ENCODE measurements at places on chromosomes 12 and 14.
A peak's percentile ranks its signal among the peaks of the same experiment; 100 is the strongest.

GRCh38 chr12:110993434-110993833, 73.1 kb upstream of the MYL2 start:
- DNase-seq, result no peak

DNA sequence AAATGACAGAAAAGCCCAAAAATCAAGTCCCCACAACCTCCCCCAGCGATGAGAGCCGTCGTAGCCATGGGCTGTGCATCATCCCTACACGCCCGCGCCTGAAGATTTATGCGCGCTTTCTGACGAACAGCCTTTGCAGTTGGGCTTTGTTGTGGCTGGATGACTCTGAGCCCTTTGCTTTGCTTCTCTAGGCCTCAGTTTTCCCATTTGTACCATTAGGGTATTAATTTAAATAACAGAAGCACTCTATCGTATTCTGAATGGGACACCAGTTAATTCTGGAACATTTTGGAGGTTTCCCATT, 24.2 kb downstream of the SFSWAP start:
- DNase-seq, result no peak

GRCh38 chr14:98136012-98136789, 1135.8 kb downstream of the BCL11B start:
- DNase-seq, result peak; percentile 21

GRCh38 chr12:65355461-65355860, 77.0 kb downstream of the MSRB3 start:
- DNase-seq, result no peak

- DNase-seq, result no peak
Observed at GRCh38 chr14:68249661-68250451, 430.3 kb downstream of the RAD51B start.

DNA sequence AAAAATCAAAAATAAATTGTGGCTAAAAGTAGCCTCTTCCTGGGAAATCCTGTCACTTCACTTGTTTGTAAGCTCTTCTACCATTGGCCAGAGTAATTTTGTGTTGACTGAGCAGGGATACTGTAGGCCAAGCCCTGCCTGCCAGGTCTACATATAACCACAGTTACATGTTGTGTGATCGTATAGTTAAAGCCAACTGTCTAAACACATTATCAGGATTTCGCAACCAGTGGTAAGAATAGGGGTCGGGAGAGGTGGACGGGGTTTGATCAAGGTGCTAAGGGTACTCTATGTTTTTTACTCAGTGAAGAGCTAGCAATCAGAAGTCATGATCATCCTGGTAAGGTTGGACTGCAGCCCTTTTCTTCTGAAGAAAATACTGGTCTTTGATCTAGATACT, 13.4 kb downstream of the ANKRD13A start:
- no peak for DNase-seq

GRCh38 chr14:57212919-57213318, 55.8 kb downstream of the EXOC5 start:
- no peak for DNase-seq

DNA sequence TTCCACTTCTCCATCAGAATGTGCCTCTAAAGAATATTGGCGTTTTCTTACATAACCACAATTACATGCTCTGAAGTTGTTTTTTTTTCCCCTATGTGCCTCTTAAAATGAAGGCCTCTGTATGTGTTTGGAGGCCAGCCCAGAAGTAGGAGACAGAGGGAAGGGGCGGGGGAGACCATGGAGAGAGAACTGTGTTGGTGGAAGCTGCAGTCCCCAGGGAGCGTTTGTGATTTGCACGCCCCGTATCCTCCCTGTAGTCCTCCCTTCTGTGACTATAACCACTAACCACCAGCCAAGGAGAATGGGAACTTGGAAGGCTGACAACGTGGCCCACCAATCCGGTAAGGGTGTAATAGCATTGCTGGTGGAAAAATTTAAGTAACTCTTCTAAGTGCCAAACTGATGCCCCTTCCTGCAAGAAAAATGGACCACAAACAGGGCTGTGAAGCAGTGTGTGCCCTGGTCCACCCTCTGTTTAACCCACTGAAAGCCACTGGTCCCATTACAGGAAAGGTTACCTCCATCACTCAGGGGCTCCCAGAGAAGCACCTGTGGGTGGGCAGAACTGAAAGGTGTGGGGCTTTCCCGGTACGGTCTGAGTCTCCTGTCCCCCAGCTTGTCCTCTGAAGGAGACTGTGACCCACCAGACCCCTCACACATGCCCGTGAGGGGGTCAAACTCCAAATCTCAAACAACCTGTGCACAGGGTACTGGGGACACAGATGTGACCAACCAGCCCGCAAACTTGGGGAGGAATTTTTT, 36.8 kb downstream of the CCDC88C start:
- no peak for DNase-seq

DNA sequence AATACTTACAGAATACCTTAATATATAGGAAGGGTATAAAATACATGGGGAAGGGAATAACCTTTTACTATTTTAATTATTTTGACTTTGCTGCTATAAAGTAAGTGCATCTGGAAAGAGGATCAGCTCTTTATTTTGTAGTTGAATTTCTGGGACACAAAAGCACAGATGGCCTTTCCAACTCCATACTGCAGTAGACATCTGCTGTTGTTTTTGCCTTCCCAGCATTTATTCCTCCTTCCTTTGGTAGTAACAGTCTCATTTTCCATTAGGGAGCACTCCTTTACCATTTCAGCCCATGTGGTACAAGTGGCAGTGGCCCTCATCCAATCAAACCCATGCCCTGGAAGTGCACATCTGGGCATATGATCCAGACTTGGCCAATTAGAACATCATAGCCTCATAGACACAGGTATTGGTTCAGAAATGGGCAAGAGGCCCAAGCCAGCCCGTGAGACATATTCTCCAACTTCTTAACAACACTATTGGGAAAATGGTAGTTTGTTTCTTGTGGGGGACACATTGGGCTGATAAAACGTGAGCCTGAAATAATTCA, 64.8 kb upstream of the YARS2 start:
- no peak for DNase-seq

- no peak for DNase-seq
Observed at GRCh38 chr12:4909410-4909733, 333 bp upstream of the KCNA1 start.

- peak; percentile 54 for DNase-seq
Observed at GRCh38 chr12:121005346-121005815, 10.9 kb downstream of the C12orf43 start.

DNA sequence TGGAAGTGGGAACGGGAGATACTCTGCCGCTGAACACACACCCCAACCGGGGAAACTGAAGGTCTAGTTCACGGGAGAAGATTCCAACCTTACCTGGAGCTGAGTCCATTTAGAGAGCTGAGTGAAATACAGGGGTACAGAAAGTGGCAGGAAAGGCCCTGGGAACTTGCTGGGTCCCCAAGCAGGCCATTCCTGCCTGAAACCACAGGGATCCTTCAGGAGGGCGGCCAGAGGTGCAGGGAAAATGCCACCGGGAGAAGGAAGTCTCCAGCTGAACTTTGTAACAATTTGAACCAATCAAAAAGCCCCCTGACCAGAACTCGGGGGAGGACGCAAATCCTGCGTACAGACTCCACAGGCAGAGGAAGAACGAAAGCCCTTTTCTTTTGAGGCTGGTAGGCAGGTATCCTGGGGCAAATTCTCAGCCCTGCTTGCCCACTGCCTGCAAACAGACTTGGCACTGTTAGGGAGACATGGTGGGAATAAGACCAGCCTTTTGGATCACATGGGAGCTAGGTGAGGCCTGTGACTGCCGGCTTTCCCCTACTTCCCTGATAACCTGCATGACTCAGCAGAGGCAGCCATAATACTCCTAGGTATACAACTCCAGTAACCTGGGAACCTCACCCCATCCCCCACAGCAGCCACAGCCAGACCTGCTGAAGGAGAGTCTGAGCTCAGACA, 170.9 kb downstream of the SEC23A start:
- DNase-seq, result no peak

DNA sequence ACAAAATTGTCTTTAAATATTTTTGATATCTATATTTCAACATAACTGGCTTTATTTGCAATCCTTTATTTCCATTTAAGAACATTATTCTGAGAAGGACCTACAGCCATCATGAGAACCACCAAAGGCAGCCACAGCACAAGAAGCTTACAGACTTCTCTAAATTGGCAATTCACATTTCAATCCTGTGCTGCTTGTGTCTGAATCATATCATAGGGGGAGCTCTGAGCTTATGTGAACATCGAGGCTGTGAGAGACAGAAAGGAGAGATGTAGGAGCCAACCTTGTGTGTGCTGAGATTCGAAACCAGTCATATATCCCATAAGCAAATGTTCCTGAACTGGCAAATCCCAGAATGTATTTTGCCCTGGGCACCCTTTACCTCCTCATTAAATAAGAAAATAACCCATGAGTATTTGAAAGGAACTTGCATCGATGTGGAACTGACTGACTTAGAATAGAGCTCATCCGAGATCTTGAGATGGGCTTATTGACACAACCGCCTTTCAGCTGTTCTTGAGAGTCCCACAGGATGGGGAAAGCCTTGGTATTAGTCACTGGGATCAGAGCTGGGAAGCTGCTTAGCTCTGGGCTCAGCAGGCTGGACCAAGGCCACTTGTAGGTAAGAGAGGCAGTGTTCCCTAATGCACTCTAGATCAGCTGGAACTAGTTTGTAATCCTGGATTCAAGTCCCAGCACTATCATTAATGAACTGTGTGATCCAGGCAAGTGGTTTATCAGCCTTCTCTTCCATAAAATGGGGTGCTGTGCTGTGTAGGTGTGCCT, 329.8 kb downstream of the CACNA1C start:
- no peak for DNase-seq

GRCh38 chr12:116635487-116635886, 76.3 kb downstream of the MAP1LC3B2 start:
- DNase-seq, result no peak

- no peak for DNase-seq
Observed at GRCh38 chr12:46188170-46188569, 80.7 kb downstream of the SLC38A1 start.

DNA sequence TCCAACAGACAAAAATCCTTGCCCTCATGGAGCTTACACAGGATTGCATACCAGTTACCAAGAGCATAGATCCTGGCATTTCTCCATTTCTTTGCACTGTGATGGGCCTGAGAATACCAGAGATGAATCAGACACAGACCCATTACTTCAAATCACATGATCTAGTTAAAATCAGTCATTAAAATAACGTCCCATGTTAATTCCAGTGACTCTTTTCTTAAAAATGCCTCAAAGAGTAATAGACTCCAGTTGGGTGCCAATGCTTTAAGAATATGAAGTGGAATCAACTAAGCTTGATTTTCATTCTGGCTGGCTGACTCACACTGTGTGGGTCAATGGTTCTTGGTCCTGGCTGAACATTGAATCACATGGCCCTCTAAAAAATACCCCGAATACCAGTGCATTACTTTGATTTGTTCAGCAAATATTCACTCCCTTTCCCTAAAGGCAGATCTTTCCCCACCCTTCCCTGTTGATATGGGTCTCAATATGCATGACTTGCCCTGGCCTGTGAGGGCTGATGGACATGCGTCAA, 11.0 kb downstream of the ASB2 start:
- DNase-seq, result no peak

- DNase-seq, result no peak
Observed at GRCh38 chr14:104443391-104444158, 136.0 kb upstream of the C14orf180 start.

DNA sequence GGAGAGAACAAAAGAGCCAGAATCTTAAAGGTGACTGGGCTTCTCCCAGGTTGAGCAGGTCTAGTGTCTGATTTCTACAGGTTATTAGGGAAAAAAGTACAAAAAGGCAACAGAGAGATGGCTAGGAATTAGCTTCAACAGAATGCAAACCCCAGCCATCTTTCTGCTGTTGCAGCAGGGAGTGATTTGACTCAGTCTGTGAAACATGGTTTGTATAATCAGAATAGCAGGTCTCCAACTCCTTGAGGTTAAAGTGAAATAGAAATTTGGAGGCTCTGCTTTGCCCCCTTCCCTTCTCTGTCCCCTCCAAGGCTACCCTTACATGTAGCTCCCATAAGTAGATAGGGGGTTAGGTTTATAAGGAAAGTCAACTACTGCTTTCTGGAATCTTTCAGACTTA, 105.8 kb downstream of the AKAP6 start:
- DNase-seq, result no peak

GRCh38 chr12:123141615-123142517, 9.0 kb downstream of the PITPNM2 start:
- DNase-seq, result no peak

DNA sequence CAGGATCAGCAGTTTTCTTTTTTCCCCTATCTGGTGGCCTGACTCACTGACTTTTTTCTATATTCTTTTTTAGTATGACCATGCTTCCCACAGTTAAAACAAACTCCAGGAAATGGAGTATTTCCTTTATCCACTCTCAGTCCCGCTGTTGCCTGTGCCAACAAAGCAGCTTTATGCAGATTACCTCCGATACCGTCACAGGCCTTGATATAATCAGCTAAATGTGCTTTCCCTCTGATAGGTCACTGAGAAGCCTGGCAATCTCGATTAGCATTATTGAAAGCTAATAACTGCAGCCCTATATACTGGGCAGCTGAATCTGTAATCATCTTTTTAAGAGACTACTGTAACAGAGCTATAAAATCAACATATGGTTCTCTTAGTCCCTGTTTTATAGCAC, 243.6 kb downstream of the KIF21A start:
- no peak for DNase-seq

DNA sequence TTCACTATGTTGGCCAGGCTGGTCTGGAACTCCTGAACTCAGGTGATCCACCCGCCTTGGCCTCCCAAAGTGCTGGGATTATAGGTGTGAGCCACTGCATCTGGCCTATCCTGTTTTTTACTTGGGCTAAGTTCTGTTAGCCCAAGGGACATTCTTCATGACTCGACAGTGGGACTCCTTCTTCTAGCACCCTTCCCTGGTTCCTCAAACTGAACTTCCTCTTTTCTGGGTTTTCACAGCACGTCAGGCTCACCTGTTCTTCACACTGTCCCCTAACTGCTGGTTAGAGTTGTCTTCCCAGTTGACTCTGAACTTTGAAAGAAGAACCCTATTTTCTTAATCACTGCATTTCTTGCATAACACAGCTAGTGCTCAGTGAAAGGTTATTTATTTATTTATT, 22.5 kb downstream of the CABP1 start:
- DNase-seq, result no peak

DNA sequence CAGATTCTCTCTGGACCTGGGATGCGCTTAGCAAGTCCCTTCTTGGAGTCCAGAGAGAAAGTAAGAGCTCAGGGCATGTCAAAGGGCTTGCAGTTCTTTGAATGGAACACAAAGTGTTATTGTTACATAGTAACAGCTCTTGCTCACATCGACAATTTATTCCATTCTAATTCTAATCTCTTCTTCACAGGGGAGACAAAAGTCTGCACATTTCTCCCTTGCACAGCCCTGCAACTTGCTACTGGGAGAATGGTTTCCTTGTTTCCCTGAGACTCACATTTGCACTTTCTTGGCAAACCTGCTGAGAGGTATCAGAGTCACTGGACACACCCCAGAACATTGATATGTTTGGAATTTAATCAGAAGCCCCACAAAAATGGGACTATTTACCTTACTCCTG, 209.9 kb upstream of the IGF1 start:
- no peak for DNase-seq

All from stimulated activated CD4-positive, alpha-beta T cell treated with anti-CD3 and anti-CD28 coated beads, Interleukin-4, amount 100 ng/mL, for 1 hour (primary cell).